ENCODE measurements at places on chromosomes 5 and 9.

DNA sequence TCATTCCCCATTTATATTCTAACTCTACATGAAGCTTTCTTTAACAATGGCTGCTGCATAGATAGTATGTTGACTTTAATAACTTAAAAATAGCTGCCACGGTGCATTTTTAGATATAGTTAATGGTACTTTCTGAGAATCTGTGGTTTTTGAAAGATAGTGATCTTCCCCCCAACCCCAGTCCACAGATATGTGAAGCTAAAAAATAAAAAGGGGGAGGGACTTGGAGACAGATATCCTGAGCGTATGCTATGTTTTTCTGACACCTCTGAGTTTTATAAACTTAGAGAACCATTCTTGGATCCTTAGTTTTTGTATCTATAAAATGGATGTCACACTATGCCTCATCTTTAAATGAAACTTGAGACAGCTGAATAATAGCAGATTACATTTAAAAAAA is 120.5 kb downstream of the SNX18 start:
- no peak for DNase-seq

DNA sequence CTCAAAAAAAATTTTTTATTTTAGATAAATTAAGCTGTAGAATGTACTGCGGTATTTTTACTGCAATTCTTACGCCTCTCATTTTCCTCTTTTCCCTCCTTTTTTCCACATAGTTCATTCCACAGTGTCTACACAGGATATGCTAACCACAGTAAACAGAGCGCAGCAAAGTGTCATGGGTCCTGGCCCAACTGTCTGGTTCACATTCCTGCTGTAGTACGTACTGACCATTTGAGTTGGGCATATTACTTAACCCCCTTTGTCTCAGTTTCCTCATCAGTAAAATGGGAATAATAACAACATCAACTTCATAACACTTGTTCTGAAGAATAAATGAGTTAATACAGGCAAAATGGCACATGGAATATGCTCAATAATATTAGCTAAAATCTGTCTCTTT is 41.6 kb downstream of the SLC44A1 start:
- DNase-seq = no peak

- DNase-seq = no peak
Observed at GRCh38 chr5:59622848-59623247, 270.7 kb downstream of the PDE4D start.

DNA sequence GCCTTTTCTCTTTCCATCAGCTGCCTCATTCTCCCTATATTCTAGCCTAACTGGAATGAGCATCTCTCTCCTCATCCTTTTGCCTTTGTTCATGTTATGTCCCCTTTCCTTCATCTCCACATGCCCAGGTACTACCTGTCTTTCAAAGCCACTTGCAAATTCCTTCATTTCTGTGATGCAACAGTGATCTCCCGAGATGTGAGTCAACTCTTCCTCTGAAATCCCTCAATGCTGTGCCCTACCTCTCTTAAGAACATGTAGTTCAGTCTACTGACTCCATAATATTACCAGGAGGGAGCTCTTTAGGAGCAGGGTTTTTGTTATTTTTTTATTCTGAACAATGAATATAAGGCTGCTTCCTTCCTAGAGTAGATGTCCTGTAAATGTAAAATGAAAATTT is 91.6 kb downstream of the ZNF462 start:
- DNase-seq = no peak

DNA sequence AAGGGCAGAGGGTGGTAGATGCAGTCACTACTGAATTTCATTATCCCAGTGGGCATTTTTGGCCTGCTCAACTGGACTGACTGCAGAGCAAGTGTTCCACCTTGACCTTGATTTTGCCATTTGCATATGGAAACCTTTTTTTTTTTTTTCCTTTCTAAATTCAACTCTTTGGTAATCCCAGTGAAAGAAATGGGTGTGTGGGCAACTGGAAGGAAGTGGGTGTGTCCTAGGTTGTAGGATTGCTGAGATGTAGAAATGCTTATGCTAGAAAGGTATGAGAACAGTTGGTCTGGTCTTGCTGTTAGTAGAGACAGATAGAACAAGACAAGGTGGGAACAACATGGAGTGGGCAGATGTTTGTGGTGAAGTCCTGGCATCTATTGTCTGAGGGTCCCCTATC is 7.8 kb upstream of the IL12B start:
- no peak for DNase-seq

- no peak for DNase-seq
Observed at GRCh38 chr9:88905506-88905905, 85.8 kb upstream of the S1PR3 start.

DNA sequence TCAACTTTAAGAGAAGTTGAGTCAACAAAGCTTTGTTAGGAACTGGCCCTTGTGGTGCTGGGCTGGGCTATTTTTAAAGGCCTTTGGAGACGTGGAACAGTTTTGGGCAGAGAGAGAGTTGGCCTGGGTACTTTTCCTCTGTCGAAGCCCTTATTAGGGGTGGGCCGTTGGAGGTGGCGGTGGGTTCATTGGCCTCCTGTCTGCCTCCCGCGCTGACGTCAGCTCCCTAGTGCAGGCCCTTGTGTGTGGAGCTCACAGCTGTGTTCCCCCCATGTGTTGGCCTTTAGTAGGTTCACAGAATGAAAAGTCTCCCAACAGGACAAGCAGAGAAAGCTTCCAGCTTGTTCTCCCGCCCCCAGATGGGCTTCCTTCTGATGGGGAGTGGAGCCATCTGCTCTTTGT is 2.7 kb downstream of the NCS1 start:
- DNase-seq = no peak

DNA sequence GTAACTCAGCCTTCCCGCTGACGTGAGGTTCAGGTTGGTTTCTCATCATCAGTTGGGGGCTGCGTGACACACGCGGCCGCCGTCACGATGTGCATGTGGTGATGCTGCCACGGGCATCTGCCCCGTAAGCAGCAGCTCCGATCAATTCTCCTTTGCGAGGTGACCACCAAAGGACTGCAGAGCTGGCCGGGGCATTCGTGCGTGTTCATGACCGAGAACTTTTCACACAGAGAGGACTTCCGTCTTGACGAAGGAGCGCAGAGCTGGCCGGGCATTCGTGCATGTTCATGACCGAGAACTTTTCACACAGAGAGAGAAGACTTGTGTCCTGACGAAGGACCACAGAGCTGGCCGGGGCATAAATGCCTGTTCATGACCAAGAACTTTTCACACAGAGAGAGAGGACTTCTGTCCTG is 3.8 kb upstream of the LCN1 start:
- DNase-seq = no peak

DNA sequence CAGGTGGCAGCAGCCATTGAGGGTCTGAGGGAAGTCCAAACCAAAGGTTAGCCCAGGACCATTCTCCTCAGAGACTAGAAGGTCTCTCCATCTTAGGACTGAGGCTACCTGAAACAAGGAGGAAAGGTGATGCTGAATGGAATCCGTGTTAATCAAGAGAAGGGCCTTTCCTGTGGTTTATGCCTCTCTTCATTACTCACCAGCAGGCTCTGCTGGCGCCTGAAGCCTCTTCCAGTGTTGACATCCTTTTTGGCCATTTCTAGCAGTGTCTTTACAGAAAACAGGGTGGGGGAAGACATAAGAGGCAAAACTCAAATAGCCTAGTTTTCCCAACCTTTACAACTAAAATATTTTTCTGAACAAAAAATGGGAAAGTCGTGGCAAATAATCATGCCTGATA is 98.0 kb downstream of the ENC1 start:
- peak; percentile 68 for DNase-seq

GRCh38 chr9:15289603-15290002 is 17.4 kb downstream of the TTC39B start:
- no peak for DNase-seq

- no peak for DNase-seq
Observed at GRCh38 chr5:35319333-35320002, 89.2 kb upstream of the PRLR start.

DNA sequence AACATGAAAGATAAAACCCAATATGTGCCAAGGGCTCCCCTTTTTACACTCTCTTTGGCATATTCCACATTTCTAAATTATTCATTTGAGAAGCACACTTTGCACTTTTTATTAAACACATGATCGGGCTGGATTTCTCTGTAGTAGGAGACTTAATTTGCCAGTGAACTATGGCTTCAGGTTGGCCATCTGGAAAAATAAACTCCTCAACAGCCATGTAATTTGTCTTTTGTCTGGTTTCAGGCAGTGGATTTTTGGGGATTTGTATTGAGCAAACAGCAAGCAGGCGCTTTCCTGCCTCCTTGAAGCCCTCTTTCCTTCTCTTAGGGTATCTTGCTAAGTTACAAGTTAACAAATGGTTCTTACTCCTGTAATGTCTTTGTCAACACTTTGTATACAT is 73.0 kb upstream of the DMRTA1 start:
- no peak for DNase-seq

- no peak for DNase-seq
Observed at GRCh38 chr5:41925555-41925951, 472 bp downstream of the FBXO4 start.

- DNase-seq = no peak
Observed at GRCh38 chr5:96354237-96354636, 78.8 kb downstream of the PCSK1 start.

DNA sequence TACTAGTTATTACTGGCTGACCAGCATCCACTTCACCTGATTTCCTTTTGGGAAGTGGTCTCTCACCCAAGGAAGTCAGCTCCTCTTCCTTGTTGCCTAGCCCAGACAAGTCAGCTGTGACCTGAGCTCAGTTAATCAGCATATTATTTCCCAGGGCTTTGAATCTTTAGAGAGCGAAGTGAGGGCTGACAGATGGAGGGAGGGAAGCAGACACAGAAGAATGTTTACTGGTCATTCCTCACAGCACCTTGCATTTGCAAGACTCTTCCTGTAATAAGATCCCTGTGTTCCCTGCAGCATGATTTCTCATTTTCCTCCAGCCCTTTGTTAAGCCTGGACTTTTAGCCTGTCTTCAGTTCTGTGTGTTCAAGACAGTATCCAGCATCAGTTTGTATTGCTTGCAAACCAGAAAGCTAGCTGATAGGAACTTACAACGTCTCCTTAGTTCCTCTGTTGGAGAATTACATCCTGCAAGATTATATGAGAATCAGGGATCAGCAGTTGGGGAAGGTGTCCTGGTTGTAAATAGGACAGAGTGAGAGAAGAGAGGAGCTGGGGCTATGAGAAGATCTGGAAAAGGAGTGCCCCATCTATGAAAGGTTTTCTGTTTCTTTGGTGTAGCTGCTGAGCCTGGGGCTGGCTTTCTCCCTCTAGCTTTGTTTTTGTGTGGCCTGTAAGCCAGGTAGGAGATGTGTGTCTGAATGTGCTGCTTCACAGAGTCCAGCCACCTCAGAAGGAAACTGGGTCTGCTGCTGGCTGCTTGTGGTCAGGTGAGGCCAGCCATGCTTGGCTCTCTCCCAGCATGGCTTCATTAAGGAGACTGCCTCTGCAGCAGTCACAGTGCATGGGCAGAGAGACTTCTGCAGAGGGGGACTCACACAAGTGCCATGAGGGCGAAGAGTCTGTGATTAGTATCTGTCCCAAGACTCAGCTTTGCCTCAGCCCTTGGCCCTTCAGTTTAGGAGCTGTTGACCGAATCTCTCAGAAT is 50.3 kb downstream of the MAN2A1 start:
- DNase-seq = peak; percentile 95

DNA sequence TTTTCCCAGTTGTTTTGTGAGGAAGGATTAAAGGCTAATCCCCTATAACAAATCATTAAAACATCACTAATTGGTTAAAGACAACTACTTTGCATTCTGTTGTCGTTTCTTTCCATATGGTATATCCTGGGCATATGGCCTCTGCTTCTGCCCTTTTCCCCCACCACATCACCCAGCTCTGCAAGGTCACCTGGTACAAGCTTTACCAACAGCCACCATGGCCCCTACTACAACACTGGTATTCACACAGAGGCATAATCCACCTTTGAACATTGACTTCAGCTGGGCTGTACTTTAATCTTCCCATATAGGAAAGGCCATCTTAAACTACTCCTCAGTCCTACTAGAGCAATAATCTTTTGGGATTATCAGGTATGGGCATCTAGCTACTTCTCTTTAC is 866.1 kb downstream of the TLE4 start:
- DNase-seq = no peak

GRCh38 chr5:84370176-84370575 is 14.5 kb downstream of the EDIL3 start:
- DNase-seq = no peak

DNA sequence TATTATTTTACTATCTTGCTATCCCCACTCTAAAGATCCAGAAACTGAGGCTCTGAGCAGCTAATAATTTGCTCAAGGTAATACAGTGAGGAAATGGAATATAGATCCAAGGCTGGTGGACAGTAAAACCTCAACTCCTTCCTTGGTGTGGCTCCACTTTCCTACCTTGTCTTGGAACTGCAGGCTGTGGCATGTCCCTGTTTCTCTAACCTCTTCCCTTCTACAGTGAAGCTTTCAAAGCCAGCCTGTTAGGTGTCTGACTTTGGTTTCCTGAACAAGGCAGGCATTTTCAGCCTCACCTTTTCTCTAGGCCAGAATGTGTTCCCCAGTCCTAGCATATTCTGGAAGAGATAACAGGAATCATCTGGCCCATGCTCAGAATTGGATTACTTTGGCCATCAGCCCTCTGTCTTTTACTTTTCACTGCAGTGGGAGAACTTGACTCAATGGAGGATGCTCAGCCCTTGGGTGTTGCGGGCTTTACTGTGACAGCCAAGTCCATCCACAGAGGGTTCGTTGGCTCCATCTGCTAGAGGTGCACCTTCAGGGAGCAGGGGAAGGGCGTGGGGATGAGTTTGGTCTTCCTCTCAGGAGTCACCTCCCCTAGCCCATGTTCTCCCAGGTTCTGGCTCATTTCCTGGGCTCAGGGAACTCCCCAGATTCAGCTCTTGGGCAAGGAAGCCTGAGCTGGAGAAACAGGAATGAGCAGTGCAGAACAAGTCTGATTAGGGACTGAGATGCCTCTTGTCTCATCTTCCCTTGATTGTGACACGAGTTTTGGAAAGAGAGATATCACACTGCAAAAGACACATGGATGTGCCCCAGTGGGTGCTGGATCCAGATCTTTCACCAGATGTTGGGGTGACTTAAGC is 1.1 kb downstream of the NIPAL4 start:
- DNase-seq = no peak

DNA sequence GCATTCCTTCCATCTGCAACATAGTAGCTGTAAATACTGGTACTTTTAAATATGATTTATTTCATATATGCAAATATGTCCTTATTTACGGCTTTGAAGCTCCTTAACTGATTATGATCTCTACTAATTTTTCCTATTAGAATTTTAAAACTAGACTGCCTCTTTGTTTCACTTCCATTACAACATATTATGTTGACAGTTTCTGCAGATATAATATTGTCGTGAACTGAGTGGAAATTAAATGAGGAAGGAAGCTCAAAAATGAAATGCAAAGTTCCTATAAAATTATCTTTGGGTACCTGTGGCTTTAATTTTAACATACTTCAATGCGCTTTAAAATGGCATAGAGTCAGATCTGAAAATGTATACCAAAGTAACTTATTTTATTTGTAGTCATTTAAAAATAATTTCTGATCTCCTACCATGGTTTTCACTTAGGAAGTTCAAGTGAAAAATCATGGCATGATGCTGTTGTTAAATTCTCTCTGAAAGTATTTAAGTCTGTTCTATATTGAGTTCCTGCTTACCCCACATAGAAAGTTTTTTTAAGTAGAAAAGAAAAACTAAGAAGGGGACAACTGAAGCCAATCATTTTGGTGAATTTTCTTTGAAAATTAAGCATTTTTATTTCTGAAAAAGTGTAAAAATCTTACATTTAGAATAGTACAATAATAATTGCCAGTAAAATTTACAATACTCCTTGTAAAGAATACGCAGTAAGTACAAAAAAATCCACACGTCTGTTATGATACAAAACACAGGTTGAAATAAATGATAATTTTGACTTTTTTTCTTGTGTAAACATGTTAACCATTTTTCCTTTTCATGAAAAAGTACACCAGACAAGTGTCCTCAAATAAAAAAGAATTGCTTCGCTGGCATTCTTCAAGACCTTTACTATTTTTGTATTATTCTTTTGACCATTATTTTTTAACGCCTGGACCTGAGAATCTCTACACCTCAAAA is 2.6 kb downstream of the FOXD1 start:
- DNase-seq = no peak

Measured in mesendoderm (in vitro differentiated cells).